ENCODE measurements at places on chromosomes 5 and 9. TPM values are rescaled to one million over a fixed set of nuclear protein-coding genes. Genes with fewer than 3 reads are reported as not detected.

GRCh38 chr9:78239506-78239905 is 3.6 kb downstream of the CEP78 start:
- no peak for DNase-seq

- DNase-seq: no peak
Observed at GRCh38 chr5:9468060-9468388, 77.9 kb downstream of the SEMA5A start.

DNA sequence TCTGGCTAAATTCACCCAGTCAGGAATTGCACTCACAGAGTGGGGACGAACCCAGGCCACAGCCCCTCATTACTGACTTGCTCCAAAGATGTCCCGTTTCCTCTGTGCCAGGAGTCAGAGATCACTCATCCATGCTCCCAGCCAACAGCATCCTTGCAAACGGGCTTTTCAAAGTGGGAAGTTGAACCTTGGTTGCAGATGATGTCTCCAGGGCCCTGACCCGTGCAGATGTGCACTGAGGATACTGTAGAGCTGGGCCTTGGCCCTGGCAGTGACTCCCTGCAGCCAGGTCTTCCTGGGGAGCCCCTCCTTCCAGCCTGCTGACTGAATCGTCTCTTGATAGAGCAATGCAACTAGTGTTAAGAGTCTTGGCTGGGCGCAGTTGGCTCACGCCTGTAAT is 22.3 kb downstream of the TCF7 start:
- DNase-seq: no peak

GRCh38 chr9:137025517-137025966 is 2.5 kb downstream of the ABCA2 start:
- DNase-seq: no peak

DNA sequence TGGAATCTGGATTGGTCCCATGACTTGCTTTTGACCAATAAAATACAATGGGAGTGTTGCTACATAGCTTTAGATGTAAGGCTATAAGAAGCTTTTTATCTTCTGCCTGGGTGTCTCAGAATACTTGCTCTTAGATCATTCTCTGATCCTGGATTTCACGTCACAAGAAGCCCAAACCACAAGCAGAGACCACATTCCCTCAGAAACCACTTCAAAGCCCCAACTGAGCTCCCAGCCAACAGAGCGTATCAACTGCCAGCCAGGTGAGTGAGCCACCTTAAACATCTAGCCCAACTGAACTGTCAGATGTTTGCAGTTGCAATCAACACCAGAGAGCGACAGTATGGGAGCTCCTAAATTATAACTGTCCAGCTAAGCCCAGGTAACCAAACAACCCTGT is 687.1 kb downstream of the TLE1 start:
- DNase-seq: no peak

GRCh38 chr9:92439921-92440750 is 15.9 kb upstream of the OMD start:
- no peak for DNase-seq

GRCh38 chr5:61200582-61201155 is 38.4 kb upstream of the SMIM15 start:
- peak; percentile 59 for DNase-seq

GRCh38 chr5:157259699-157260098 is 6.2 kb upstream of the CYFIP2 start:
- no peak for DNase-seq

The PCDHB12 gene
- 1.3 TPM for total RNA-seq

Data from Right ventricle myocardium inferior (tissue), 1 donor.